ENCODE measurements at places on chromosomes 12 and 14. TPM values are rescaled to one million over a fixed set of nuclear protein-coding genes. Genes with fewer than 3 reads are reported as not detected.
A peak's percentile ranks its signal among the peaks of the same experiment; 100 is the strongest.

The AMN gene
- total RNA-seq, result not detected

The ARMH4 gene
- total RNA-seq, result 16.3 TPM

GRCh38 chr12:61011767-61012423 lies 1248.3 kb upstream of the USP15 start:
- no peaks in the 10 kb centered on the region for H3K4me1 ChIP-seq
- no peak for DNase-seq
- H3K4me3 ChIP-seq, result no peak overlapping the region
- no peaks in the 10 kb centered on the region for H3K36me3 ChIP-seq
- H3K27ac ChIP-seq, result no peak overlapping the region
- no peaks in the 10 kb centered on the region for H3K27me3 ChIP-seq

DNA sequence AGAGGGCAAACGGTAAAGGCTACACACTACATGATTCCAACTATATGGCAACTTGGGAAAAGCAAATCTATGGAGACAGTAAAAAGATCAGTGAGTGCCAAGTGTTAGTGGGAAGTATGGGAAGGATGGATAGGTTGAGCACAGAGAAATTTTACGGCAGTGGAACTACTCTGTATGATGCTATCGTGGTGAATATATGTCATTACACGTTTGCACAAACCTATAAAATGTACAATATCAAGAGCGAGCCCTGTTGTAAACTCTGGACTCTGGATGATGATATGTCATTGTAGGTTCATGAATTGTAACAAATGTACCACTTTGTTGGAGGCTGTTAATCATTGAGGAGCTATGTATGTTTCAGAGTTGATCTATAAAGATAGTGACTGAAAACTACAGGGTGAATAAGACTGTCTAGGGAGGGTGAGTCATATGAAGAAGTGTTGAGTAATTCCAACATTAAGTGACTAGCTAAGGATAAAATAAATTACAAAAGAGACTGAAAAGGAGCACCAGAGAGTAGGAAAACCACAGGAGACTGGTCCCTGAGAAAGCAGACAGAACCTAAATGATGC lies 349.2 kb upstream of the LMO3 start:
- no peaks in the 10 kb centered on the region for H3K36me3 ChIP-seq
- no peaks in the 10 kb centered on the region for H3K27me3 ChIP-seq
- H3K4me3 ChIP-seq, result no peak overlapping the region
- H3K27ac ChIP-seq, result no peak overlapping the region
- H3K4me1 ChIP-seq, result no peaks in the 10 kb centered on the region

DNA sequence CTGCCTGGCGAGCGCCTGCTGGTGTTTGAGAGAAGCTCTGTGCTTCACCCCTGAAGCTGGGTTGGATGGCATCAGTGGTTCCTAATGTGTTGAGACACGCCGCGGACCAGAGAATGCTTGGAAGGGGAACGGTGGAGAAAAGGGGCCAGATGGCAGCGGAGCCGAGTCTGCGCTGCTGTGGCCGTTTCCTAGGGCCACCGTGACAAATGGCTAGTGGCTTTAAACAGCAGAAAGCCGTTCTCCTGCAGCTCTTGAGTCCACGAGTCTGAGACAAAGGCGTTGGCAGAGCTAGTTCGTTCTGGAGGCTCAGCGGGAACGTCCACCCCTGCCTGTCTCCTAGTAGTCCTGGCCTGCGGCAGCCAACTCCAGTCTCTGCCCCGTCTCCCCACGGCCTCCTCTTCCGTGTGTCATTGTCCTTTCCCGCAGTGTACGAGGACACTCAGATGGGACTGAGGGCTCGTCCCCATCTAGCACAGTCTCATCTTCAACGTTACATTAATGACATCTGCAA lies 103.6 kb downstream of the ADGRD1 start:
- H3K4me3 ChIP-seq, result no peak overlapping the region
- no peak for DNase-seq
- peak overlapping the region; percentile 38 for H3K27ac ChIP-seq

- H3K27ac ChIP-seq, result no peak overlapping the region
- DNase-seq, result no peak
- H3K36me3 ChIP-seq, result no peaks in the 10 kb centered on the region
- no peak overlapping the region for H3K4me3 ChIP-seq
- no peaks in the 10 kb centered on the region for H3K4me1 ChIP-seq
Observed at GRCh38 chr12:38328306-38328895, 11.8 kb downstream of the ALG10B start.
